ENCODE measurements at places on chromosomes 2 and 18.
A peak's percentile ranks its signal among the peaks of the same experiment; 100 is the strongest.

- no peak for DNase-seq
Measured at GRCh38 chr18:46320928-46321711, 216.9 kb downstream of the HAUS1 start.

GRCh38 chr18:10231220-10231619, 223.2 kb upstream of the APCDD1 start:
- DNase-seq, result no peak

DNA sequence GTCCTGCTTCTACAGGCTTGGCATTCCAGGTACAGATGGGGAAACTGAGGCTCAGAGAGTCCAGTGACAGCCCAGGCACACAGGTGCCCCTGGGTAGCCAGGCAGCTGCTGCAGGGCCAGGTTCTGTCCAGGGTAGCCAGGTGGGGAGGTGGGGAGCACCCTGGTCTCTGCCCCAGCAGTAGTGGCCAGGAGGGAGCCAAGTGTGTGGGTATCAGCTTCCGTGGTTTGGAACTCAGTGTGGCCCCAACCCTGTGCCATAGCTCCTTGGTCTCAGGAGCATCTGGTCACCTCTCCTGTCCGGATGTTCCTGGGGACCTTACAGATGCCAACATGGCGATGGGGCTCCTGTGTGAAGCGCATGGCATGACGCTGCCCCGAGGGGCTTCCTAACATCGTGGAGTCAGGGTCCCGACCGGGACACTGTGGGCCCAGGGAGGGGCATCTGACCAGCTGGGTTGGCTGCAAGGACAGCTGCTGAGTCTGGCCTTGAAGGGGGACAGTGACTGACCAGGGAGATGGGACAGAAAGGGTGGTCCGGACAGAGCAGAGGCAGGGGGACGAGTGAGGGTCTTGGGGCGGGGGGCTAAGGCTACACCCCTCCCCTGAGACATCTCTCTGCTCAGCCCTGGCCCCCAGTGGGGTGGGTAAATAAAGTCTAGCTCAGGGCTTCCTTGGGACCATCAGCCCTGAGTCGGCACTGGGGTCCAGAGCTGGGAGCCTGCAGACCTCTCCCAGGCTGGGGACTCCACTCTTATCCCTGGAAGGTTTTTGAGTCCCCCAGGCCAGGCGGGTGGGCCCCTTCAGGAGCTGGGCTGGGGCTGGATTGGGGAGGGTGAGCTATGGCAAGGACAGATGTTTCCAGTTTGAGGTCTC, 76.0 kb upstream of the SMAD7 start:
- no peak for DNase-seq

DNA sequence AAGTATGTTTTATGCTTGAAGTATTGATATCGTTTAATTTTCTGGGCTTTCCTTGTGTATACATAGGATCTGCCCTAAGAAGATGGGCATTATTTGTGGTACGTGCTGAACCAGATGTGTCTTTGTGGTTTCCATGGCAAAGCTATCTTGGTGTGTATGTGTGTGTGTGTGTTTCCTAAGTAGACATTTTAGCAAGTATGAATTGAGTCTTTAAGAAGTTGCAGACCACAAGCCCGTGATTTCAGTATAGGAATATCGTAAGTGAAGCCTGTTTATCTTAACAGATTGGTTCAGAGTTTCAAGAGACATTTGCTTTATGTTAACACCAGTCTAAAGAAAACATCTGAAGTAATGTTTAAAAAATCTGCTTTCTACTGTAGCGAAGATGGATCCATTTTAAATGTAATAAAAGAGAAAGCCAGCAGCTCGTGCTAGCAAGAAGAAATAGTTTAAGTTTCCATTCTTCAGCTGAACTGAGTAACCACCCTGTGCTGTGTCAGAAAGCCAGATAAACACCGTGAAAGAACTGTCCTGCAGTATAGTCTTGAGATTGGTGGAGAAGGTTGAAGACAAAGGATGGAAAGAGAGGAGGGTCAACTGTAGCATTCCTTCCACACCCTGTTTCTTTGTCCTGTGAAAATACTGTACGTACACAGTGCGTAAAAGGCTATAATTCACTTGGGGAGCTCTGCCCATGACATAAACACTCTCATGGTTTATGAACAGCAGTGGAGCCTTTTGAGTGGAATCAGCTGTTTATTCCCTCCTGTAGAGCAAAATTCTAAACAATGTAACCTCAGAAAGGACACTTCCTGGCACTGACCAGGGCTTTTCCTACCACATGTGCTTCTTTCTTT, 91.9 kb upstream of the FOSL2 start:
- no peak for DNase-seq

- DNase-seq, result peak; percentile 79
Measured at GRCh38 chr2:221517696-221518151, 54.4 kb downstream of the EPHA4 start.
